ENCODE measurements at places on chromosomes 16 and 17. TPM values are rescaled to one million over a fixed set of nuclear protein-coding genes. Genes with fewer than 3 reads are reported as not detected.

DNA sequence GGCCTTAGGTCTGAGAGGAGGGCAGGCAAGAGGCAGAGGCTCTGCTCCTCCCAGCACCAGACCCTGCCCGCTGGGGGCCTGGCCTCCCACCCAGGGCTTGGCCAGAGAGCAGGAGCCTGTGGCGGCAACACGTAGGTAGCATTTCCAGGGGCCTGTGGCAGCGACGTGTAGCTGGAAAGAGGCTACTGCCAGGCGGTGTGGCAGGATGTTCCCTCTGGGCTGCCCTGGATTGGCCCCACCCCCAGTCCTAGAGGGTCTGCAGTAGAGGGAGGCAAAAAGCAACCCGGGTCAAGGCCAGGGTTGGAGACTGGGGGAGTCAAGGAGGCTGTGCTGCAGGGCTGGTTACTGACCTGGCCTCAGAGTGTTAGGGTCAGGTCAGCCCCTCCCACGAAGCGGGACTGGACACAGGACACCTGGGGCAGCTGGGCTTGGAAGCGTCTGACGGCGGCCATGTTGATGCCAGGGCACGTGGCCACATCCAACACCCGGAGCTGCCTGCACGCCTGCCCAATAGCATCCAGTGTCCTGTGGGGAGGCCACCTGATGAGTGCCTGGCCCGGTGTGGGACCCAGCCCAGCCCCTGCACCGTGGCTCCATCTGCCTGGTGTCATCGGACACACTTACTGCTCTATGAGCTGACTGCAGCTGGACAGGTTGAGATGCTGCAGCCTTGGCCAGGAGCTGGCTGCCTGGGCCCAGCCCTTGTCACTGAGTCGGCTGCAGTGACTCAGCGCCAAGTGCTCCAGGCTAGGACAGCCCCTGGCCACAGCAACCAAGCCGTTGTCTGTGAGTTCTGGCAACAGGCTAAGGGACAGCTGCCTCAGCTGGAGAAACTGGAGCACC is 8.5 kb downstream of the ELMO3 start:
- DNase-seq, result no peak

DNA sequence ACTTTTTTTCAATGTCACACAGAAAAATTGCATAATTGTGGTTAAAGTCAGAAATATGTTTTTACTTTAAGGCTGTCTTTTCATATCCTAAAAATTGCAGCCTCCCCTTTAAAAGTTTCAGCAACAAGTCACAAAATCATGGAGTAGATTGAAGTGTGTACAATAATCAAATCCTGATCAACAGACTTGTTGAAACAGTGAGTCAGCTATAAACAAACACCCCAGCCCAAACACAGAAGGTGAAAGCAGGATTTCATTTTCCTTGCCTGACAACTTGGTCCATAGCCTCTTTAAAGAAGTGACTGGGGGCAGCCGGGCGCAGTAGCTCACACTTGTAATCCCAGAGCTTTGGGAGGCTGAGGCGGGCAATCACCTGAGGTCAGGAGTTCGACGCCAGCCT is 59.9 kb downstream of the WNT3 start:
- no peak for DNase-seq

The APOH gene
- total RNA-seq, result 0.61 TPM

DNA sequence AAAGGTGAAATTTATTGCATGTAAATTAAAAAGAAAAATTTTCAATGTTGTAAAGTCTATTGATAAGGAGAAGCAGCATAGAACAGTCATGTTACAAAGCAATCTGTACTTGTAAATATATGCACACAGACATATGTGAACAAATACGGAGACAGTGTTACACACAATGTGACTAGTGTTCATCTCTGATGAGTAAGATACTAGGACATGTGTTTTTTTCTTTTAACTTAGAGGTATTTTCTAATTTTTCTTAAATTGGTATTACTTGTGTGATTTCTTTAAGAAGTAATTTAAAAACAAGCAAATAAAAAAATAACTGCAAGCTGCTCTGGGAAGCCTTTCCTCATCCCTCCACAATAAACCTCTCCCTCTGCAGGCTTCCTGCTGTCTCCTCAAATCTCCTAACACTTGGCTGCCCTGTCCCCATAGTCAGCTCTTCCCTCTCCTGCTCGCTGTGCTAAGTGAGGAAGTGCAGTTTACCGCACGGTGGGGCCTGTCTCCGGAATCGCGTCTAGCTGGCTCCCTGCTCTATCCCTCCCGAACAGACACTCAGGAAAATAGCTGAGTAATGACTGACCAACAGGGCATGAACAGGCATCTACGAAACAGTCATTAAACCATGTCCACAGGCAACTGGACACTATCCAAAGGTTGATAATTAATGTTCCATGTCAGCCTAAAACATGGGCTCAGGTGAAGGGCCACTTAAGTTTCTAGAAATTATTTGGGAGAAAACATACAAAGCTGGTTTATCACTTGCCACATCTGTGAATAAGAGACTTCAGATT is 35.9 kb downstream of the CMTM4 start:
- DNase-seq, result peak; percentile 69

The RAI1 gene
- 15.7 TPM for total RNA-seq

The ICAM2 gene
- total RNA-seq, result 59.7 TPM

DNA sequence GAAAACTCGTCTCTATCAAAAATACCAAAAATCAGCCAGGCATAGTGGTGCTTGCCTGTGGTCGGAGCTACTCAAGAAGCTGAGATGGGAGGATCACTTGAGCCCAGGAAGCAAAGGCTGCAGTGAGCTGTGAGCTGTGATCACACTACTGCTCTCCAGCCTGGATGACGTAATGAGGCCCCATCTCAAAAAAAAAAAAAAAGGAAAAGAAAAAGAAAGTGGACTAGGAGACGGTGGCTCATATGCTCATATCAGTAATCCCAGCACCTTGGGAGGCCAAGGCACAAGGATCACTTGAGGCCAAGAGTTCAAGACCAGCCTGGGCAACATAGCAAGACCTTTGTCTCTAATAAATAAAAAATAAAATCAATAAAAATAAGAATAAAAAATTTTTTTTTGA is 8.8 kb upstream of the SUMO2 start:
- DNase-seq, result no peak

The UTS2R gene
- total RNA-seq, result not detected

The CHMP6 gene
- total RNA-seq, result 3.6 TPM

The MAFG gene
- total RNA-seq, result 10.9 TPM

DNA sequence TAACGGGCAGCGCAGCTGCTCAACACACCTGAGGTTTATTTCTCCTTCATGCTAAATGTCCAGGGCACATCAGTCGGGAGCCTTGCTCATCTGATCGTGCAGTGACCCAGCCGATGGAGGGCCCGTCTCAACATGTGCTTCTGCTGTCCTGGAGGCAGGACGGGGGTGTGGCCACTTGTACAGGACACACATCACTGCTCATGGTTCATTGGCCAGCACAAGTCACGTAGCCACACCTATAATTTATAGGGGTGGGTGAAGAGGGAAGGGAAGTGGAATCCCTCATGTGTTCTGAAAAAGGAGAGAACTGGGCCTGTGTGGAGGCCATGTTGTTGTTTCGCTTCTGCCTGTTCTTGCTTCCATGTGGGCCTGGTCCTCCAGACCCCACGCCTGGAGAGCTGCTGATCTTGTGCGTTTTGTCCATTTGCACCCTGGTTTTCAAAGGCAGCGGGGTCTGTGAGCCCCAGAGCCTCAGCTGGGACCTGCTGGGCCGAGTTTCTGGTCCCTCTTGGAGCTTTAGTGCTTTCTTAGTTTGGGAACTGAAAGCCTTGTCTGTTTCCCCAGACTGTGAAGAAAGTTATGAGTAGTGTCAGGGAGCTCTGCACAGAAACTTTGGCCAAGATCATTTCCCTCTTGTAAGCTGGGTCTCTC is 60.5 kb downstream of the CMIP start:
- DNase-seq, result no peak

GRCh38 chr17:39787743-39788484 is 50.2 kb downstream of the GRB7 start:
- no peak for DNase-seq

The PRDM7 gene
- not detected for total RNA-seq

DNA sequence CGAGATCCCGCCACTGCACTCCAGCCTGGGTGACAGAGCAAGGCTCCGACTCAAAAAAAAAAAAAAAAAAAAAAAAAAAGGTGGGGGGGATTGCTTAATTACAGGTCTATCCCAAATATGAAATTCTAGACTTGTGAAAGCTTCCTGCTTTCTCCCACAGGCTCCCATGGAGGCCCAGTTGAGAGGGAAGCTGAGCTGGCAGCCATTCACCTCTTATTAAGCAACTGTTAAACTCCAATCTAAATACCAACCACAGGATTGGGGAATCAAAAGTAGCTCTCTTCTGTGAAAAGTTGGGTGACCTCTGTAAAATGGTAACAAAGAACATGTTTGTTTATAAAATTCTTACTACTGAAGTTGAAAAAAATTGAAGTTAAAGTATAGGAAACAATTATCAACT is 45.8 kb upstream of the STAC2 start:
- no peak for DNase-seq

- peak; percentile 86 for DNase-seq
These were observed at the start of gene USB1 for GRCh38 chr16:58000706-58001676. Gene USB1, plus strand, starts transcription at chr16:58001407. Its CDS starts 77 bp downstream, at chr16:58001484.

The HOXB2 gene
- total RNA-seq, result 13.8 TPM

The BAHCC1 gene
- 34.1 TPM for total RNA-seq

The KCNG4 gene
- not detected for total RNA-seq

The KRT40 gene
- total RNA-seq, result not detected

- DNase-seq, result no peak
These were observed 992 bp downstream of the NLRC3 start for GRCh38 chr16:3576211-3576610.

DNA sequence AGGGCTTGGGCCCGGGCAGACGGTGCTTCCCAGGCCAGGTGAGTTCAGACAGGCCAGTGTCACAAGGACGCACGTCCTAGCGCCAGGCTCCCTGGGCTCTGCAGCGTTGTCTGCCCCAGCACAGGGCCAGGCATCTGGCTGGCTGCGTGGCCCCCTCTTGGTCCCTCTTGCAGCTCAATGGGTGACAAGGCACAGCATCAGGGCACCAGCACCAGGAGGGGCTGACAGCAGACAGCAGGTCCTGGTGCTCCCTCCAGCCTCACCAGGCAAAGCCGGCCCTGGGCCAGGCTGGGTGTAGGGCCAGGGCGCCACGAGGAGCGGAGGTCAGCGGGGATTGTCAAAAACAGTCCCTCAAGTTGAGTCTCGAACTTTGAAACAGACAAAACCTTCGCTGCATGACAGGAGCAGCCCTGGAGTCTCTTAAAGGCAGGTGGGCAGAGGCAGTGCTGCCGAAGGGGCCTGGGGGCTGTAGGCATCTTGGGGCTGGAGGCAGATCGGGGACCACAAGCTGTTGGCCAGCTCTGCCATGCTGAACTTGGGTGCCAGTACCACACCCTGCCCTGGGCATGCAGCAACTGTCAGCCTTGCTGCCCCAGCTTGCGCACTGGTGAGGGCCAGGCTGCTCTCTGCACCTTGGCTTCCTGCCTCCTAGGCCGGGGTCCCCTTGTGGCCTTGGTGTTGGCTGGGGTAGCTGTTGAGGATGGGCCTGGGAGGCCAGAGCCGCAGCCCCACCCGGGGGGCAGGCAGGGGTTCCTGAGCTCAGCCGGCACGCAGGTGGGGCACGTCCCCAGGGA is 48.8 kb downstream of the PRMT7 start:
- DNase-seq, result no peak

The CHP2 gene
- total RNA-seq, result not detected

- DNase-seq, result no peak
These were observed 159.2 kb upstream of the CDH5 start for GRCh38 chr16:66207139-66207882.

DNA sequence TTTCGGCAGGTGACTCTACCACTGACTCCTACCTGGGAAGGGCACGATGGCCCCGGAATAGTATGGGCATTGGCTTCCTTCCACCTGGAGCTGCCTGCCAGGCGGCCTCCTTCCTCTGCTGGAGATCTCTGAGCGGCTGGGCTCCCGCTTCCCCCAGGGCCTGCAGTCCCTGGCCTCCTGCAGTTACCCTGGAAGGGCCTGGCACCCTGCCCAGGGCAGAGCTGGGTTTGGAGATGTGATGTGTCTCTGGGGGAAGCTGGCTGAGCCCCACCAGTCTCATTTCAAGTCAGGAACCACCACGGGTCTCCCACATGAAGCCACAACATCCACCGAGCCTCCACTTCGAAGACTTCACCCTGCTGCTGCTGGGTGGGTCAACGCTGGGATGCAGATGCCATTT is 97.9 kb downstream of the IRF8 start:
- no peak for DNase-seq

The DPEP3 gene
- not detected for total RNA-seq

GRCh38 chr16:3088450-3088849 is 10.6 kb downstream of the ZSCAN10 start:
- no peak for DNase-seq

The GCGR gene
- total RNA-seq, result not detected

The PIGL gene
- total RNA-seq, result 74.0 TPM

- no peak for DNase-seq
These were observed 10.3 kb downstream of the RSL1D1 start for GRCh38 chr16:11841026-11841425.

The STUB1 gene
- 212 TPM for total RNA-seq

GRCh38 chr17:72249441-72249840 is 128.6 kb downstream of the SOX9 start:
- DNase-seq, result no peak

- no peak for DNase-seq
These were observed 2.6 kb downstream of the EXOC3L1 start for GRCh38 chr16:67187175-67187890.

The ZNF750 gene
- total RNA-seq, result not detected

DNA sequence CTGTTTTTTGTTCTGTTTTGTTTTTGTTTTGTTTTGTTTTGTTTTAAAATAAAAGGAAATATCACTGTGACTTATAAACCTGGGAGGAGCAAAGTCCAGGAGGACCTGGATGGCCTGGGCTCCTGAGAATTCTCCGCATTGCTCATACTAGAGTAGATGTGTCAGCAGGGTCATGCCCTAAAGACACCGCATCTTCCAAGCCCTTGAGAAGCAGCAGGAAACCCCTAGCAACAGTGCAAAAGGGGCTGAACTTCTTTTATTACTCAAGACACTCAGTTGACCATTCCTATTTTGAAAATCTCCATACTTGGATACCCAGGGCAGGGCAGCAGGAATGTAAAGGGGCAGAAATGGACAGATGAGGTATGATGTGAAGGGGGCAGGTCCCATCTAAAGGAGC is 51.8 kb downstream of the SYT17 start:
- DNase-seq, result no peak

Measured in uterus (tissue), 4 donors.